ENCODE measurements at places on chromosomes 7 and 10.

- DNase-seq: no peak
Observed at GRCh38 chr7:78499283-78499682, 700.7 kb downstream of the PHTF2 start.

DNA sequence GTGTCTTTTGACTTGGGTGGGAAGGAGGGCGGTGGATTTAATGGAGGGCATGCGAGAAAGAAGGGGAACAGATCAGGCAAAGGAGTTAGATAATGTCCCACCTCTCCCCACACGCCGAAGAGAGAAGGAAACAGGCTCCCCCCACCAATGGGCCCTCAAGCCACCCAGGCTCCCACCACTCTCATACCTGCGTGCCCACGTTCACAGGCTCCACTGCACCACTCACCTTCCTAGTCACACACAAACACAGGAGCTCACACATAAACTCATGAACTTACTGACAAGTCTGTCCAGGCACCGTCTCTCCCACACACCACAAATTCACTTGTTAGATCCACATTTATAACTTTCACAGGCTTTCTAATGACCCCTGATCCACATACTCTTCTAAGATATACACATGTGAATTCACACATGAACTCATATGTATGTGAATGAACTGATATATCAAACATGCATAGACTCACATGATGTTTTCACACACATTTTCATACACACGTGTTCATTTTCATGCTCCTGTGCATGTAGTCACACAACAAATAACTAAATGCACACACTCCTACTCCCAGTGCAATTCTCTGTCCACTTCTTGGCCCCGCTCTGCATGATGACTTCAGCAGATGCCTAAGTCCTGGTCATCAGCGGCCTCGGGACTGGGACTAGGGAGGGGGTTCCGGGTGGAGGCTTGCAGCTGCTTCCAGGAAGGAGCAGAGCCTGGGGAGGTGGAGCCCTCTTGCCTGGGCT lies 1.5 kb downstream of the LZTS2 start:
- no peak for DNase-seq

- no peak for DNase-seq
Observed at GRCh38 chr7:24956021-24956420, 24.0 kb downstream of the OSBPL3 start.

GRCh38 chr7:155733582-155734444 lies 78.5 kb downstream of the SHH start:
- DNase-seq: no peak

- peak; percentile 54 for DNase-seq
Observed at GRCh38 chr7:25615003-25615402, 386.7 kb upstream of the NPVF start.

DNA sequence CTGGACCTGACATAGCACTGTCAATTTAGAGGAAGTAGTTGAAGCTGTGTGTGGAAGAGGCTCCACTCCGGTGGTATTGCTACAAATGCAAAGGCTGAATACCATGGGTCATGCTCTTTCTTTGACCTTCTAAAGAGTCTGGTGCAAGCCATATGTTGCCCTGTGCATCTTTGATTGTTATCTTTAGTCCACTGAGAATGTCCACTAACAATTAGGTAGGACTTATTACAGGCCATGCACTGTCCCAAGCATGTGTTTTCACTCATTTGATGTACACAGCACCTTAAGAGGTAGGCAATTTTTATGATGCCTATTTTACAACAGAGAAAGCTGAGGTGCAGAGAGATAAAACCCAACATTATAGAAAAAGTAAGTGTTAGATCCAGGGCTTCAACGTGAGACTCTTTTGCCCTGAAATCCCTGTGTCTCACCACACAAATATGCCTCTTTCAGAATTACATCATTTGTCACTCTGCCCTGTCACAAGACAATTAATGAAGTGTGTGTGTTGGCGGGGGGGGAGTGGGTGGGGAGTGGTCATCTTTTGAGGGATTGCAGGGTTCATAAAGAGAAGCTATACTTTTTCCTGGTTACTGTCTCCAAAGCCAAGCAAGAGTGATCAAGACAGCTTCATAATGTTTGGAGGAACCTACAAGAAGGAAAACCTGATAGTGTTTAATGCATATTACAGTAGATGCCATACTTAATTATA lies 637.6 kb upstream of the IGFBP3 start:
- no peak for DNase-seq

- DNase-seq: no peak
Observed at GRCh38 chr10:49744924-49745605, 17.1 kb downstream of the OGDHL start.

- DNase-seq: no peak
Observed at GRCh38 chr7:147170341-147171012, 1053.9 kb downstream of the CNTNAP2 start.

- DNase-seq: peak; percentile 76
Observed at GRCh38 chr10:5666008-5666840, at the start of gene ASB13. TSS of gene ASB13 (minus strand) at chr10:5666595. CDS start at chr10:5666551, 44 bp downstream.

- no peak for DNase-seq
Observed at GRCh38 chr10:44576702-44577191, 191.8 kb upstream of the CXCL12 start.

DNA sequence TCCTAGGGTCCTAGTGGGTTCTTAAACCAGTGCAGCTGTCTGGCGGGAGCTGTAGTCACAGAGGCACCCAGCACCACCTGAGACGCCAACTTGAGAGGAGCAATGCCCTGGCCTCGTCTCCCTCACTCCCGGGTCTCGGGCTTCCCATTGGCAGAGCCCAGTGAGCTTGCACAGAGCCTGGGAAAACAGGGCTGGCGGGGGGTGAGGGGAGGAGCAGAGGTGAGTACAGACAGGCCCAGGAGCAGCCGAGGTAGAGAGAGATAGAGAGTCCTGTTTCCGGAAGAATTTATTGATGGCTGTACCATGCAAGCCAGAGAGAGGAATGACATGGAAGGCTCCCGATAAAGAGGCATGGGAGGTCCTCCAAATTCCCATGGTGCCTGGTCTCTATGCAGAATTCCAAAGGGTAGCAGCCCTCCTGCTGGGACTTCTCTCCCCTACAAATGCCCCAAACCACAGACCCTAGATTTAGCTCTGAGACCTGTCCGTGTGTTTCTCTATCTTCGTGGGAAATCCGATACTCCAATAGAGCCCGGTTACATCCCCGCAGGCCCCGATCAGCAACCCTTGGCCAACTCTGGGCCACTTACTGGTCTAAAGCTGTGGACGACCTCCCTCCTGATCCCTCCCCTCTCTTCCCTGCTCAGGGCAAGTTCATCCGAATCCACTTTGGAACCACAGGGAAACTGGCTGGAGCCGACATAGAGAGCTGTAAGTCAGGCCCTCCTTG lies 20.3 kb upstream of the MYH16 start:
- no peak for DNase-seq

DNA sequence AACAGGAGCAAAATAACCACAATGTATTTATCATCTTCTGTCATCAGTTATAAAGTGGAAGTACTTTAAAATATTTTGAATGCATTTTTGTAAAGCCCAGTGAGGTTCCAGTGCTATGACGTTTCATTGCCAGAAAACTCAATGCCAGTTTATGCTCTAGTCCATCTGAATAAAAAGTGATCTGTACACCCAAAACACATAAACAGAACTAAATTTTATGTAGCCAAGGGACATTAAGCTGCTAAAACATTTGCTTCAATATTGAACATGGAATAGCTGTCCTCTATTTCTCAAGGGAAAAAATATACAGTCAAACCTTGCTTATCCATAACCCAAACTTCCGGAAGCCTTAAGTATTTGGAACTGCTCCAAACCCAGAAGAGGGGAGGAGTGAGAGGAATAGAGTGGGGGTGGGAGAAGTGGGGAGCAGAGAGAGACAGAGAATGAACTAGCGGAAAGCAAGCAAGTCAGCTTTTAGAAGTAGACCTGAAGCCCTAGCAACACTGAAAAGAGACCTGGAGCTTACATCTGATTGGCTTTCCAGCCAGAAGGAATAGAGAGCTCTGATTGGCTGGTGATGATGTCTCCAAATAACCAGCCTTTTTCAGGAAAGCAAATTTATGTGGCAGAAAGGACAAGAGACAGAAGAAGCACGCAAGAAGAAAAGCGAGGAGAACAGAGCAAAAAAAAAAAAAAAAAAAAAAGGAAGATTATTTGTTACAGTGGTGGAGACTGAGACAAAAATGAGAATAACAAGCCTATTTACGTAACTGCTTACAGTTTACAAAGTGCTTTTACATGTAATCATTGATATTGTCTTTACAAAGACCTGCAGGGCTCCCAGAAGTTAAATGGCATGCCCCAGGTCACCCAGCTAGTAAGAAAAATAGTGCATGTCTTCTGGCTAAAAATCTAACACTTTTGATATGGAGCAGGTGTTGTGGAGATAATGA lies 196.0 kb downstream of the RNLS start:
- DNase-seq: peak; percentile 35

- no peak for DNase-seq
Observed at GRCh38 chr7:152180587-152180986, 155.1 kb downstream of the GALNT11 start.

DNA sequence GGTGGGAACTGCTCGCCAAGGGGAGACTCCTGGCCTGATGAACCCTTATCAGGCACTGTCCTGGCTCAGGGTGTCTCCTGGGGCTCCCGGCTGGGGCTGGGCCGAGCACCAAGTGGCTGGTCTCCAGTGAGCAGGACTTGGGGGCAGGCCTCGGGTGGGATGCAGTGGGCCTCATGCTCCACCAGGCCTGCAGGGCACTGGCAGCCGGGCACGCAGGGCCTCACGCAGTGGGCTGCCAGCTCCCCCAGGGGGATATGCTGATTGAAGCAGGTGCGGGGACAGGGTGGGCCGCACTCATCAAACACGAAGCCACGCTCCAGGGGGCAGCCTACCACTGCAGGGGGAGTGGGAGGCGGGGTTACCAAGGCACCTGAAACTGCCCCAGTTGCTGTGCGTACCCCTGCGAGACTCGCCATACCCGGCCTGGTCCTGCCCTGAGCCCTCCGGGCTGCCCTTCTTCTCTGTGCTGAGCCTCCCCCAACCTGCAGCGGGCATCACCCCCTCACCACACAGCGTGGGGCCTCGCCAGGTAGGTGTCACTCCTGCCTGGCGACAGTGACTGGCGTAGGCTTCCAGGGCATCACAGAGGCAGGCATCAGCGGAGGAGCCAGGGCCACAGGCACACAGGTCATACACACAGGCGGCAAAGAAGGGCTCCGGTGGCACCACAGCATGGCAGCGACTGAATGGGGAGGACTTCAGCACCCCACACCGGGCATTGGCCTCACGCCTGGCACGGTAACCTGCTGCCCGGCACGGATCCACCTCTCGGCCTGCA lies 14.5 kb downstream of the ATP6V1F start:
- DNase-seq: no peak
